Activated naive CD4-positive, alpha-beta T cell (primary cell): ENCODE measurements at places on chromosomes 13 and 19.

- no peak for DNase-seq
Observed at GRCh38 chr13:99414048-99414995, 87.0 kb upstream of the TM9SF2 start.

DNA sequence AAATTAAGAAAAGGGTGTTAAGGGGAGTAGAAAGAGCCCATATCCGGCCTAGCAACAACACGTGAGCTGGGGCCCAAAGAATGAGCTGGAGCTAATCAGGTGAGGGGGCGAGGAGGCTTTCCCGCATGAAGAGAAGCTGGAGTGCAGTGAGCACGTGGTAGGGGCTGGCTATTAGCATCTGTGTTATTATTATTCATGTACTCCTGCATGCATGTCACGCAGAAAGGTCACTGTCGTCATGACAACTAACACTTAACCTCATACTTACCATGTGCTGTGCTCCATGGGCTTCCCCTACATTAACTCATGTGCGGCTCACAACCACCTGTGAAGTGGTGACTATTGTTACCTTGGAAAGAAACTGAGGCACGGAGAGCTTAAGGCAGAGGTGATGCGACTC is 227.6 kb upstream of the UBL3 start:
- DNase-seq, result no peak

- no peak for DNase-seq
Observed at GRCh38 chr13:38376546-38376945, 26.9 kb downstream of the UFM1 start.

DNA sequence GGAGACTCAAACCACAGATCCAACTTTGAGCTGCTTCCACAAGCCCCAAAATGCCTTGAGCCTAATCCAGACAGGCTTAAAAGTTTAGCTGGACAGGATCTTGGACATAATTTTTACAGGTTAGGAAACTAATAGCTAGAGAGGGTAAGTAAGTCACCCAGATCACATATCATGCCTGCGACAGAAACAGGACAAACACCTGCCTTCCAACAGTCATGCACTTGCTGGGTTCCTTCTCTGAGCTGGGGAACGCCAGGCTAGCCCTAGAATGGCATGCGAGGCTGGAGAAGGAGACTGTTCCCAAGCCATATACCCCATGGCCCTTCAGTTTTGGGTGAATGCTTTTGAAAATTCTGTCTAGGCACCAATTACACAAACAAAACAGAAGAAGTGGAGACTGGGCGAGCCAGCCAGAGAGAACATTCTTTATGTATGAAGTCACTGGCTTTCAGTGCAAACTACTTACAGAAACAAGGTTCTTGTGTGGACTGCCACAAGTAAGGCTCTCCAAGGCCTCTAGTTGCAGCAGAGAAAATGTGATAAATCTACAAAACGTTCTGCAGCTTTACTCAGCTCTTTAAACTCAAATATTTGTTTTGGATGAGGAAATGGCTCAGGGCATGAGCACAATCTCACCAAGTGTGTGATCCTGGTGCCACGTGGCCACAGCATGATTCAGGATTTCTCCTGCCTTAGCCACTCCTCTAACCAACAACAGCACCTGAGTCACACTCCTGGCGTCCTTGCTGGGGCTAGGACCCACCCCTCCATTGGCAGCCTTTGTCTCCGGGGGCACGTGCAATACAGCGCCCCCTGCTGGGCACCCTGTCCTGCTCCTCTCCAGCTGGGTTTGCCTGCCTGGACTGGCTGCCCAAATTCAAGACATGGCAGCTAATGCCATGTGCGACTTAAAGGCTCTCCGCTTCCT is 73.4 kb upstream of the UBL3 start:
- DNase-seq, result peak; percentile 27

DNA sequence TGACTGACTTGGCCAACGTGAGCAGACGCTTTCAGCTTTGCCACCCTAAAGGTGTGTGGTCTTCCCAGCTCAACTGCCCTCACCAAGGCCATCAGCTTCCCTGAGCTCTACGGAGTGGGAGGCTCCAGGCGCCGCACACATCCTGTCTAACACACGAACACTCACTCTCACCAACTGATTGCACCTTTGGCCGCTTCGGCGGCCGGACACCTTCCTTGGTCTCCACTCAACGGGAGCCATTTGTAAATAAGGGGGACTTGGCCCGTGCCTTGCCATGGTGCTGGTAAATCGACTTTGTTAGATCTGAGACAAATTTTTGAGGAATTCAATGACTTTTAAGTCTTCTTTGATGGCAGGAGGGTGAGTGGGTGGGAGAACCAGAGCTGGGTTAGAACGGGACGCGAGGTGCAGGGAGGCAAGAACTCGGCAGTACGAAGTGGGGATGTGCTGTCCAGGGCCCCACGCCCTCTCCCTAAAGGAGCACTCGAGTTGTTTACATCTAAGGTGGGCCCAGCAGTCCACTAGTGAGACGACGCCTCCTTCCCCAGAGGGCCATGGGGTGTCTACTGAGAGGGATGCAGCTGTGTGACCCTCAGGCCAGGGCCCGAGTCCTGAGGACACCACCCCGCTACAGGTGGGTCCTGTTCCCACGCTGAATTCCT is 4.4 kb downstream of the C13orf46 start:
- DNase-seq, result no peak

DNA sequence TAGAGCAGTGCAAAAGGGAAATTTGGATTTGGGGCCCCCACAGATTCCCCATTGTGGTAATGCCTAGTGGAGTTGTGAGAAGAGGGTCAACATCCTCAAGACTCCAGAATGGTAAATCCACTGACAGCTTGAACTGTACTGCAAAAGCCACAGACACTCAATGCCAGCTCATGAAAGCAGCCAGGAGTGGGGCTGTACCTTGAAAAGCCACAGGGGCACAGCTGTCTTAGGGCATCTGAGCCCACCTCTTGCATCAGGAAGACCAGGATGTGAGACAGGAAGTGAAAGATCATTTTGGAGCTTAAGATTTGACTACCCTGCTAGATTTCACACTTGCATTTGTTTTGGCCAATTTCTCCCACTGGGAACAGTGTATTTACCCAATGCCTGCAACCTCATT is 1548.9 kb upstream of the PCDH20 start:
- no peak for DNase-seq

GRCh38 chr13:20482787-20483186 is 42.9 kb downstream of the CRYL1 start:
- DNase-seq, result no peak

GRCh38 chr19:15282311-15282705 is 50.0 kb downstream of the BRD4 start:
- DNase-seq, result no peak

- no peak for DNase-seq
Observed at GRCh38 chr13:21761770-21762169, 90.9 kb downstream of the FGF9 start.

GRCh38 chr13:42498521-42498920 is 75.4 kb upstream of the TNFSF11 start:
- DNase-seq, result no peak

DNA sequence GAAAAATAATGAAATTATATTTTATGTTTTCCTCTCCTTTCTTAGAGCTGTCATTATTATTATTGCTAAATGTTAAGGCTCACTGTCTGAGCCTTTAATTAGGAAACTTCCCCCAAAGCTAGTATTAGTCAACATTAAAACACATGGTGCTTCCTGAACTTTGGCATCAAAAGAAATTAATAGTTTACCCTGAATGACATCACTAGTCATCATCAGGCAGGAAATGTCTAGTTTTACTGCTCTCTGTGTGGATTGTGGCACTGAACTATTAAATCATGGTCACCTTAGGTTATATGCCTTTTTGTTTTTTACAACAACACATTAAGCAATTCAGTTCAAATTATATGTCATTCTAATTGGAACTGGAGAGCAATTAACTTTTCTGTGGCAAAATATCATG is 595.5 kb downstream of the SLITRK1 start:
- DNase-seq, result no peak

- no peak for DNase-seq
Observed at GRCh38 chr13:98626298-98626935, 49.5 kb upstream of the STK24 start.

DNA sequence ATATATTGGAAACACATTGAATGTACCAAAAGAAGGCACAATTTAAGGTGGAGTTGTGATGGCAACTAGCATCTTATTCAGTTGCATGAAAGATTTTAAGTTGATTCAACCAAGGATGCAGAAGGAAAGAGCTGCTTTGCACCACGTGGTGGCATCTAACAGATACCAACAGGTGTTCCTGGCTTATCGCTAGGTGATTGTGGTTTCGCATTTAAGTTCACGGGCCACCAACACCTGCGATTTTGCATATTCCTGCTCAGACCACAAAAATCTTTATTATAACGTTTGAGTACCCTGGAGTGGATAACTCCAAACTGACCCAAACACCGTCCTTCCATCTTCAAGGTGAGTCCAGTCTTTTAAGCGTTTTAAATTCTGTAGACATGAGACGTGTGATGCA is 45.3 kb downstream of the RGCC start:
- no peak for DNase-seq

- no peak for DNase-seq
Observed at GRCh38 chr13:110443622-110444225, 117.8 kb downstream of the RAB20 start.

GRCh38 chr19:51796195-51796679 is 1.3 kb downstream of the FPR3 start:
- no peak for DNase-seq

GRCh38 chr13:39821977-39822376 is 166.5 kb downstream of the COG6 start:
- no peak for DNase-seq

DNA sequence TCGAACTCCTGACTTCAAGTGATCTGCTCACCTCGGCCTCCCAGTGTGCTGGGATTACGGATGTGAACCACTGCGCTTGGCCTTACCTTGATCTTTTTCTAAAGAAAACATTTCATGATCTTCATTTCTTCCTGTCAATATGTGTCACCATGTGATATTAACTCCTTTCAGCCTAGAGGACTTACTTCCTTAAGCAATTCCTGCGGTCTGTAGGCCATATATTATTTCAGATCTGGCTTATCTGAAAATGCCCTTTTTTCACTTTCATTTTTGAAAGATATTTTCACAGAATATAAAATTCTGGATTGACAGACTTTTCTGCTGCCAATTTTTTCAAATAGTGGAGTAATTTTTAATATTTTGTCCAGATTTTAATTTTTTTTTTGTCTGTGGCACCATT is 2.0 kb upstream of the GPR32 start:
- DNase-seq, result no peak

DNA sequence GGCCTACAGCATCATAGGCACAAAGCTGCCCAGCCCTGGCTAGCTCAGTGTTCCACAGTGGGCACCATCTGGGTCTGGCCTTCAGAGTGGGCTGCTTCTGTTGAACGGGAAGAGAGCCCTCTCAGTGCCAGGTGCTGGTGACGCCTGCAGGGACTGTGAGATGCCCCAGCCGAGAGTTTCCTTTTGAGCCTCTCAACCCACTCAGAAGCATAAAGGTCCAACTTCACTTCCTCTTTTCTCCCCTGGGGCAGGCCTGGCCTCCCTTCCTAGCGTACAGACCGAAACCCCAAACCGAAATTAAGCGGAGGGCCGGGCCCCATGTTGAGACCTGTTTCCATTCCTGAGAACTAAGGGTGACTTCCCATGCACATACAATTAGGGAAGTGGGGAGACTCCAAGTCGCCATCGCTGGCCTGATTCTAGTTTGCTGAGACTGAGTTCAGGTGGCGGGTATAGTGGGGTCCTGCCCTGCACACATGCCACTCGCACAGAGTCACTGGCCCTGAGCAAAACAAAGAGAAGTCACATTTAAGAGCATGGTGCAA is 6.9 kb downstream of the RAB8A start:
- DNase-seq, result no peak

- DNase-seq, result no peak
Observed at GRCh38 chr13:40063703-40064102, 408.2 kb downstream of the COG6 start.

DNA sequence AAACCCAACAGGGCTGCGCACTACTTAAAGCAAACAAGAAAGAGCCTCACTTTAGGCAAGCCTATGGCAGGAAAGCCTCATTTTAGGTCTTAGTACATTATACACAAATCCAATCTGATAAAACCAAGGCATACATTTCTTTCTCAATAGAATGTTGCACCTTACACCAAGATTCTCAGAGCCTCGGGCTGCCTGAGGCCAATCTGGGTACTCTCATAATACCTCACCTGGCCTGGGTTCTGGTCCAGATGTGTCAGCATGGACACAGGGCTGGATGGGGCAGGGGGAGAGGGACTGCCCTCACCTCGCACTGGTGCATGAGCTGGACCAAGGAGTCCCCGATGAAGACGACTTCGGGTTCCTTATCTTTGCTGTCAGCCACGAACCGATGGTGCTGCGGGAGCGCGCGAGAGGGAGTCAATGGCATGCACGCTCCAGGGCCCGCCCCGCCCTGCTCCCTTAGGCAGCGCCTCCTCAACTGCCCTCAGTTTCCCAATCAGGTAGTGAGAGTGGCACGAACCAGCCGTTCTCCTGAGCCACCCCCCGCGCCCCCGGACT is at the start of gene PRR19:
Gene PRR19 (plus strand): TSS at position 487 of the 558 bp plus-strand sequence. CDS start 7,453 bp downstream, outside the sequence.
- DNase-seq, result no peak

GRCh38 chr13:44842158-44842557 is 147.1 kb downstream of the NUFIP1 start:
- DNase-seq, result no peak

GRCh38 chr19:16403151-16403977 is 68.4 kb downstream of the EPS15L1 start:
- no peak for DNase-seq

- no peak for DNase-seq
Observed at GRCh38 chr19:41741244-41741554, 14.1 kb upstream of the CEACAM6 start.

- no peak for DNase-seq
Observed at GRCh38 chr19:3401004-3401768, 34.8 kb downstream of the NFIC start.

GRCh38 chr13:94269557-94269956 is 209.9 kb downstream of the DCT start:
- DNase-seq, result no peak

- DNase-seq, result no peak
Observed at GRCh38 chr19:34171539-34171876, 796 bp upstream of the LSM14A start.

- DNase-seq, result no peak
Observed at GRCh38 chr13:50524560-50524959, 318.9 kb downstream of the DLEU7 start.

- no peak for DNase-seq
Observed at GRCh38 chr13:103716718-103717117, 650.5 kb upstream of the SLC10A2 start.

- no peak for DNase-seq
Observed at GRCh38 chr19:16003391-16003790, 54.6 kb downstream of the OR10H4 start.

GRCh38 chr13:80296638-80297037 is 44.3 kb downstream of the SPRY2 start:
- no peak for DNase-seq
